ENCODE measurements at places on chromosomes 16 and 17.

GRCh38 chr16:12468552-12468951, 335.1 kb downstream of the CPPED1 start:
- no peak overlapping the region for H3K27ac ChIP-seq
- H3K36me3 ChIP-seq, result no peaks in the 10 kb centered on the region
- DNase-seq, result no peak

DNA sequence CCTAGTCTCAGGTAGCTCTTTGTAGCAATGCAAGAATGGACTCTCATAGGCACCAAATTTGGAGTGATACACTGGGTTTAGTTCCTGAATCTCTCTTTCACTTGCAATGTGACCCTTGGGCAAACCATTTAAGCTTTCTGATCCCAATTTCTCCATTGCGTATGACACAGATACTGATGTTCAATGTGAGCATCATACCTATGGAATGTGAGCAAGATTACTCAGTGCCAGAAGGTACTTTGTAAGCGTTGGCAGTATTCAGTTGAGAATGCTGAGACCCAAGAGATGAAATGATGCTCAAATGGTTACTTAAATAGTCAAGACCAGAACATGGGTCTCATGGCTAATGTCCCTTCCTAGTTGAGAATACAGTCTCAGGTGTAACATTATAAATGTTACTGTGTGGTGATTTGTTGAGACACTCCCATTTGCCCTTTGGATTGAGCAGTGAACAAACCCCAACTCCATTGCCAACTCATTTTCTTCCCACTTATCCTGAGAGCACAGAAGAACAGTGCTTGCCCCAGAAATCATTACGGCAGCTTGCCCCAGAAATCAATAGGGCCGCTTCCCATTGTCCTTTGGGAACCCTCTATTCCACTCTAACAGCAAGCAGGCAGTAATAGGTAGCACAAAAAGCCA, 134.1 kb downstream of the SOX9 start:
- no peak overlapping the region for H3K4me3 ChIP-seq
- no peak for DNase-seq
- no peaks in the 10 kb centered on the region for H3K4me1 ChIP-seq
- H3K27me3 ChIP-seq, result no peaks in the 10 kb centered on the region
- no peaks in the 10 kb centered on the region for H3K36me3 ChIP-seq
- H3K27ac ChIP-seq, result no peak overlapping the region

DNA sequence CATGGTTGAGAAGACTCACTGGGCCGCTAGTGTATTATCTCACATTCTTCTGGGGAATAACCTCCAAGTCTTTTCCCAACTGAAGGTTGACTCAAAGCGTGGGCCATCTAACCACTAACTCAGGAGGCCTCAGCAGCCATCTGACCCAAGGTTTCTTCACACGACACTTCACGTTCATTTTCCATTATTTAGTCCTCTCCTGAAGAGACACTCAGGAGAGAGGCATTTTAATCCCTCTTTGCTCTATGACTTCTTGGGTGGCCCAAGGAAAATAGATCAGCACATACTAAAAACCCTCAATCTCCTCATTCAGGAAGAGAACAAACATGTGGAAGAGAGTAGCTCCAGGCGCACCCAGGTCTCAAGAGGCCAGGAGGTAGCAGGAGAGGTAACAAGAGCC, 252.8 kb upstream of the FOXF1 start:
- DNase-seq, result no peak
- H3K36me3 ChIP-seq, result no peaks in the 10 kb centered on the region
- no peaks in the 10 kb centered on the region for H3K4me1 ChIP-seq

DNA sequence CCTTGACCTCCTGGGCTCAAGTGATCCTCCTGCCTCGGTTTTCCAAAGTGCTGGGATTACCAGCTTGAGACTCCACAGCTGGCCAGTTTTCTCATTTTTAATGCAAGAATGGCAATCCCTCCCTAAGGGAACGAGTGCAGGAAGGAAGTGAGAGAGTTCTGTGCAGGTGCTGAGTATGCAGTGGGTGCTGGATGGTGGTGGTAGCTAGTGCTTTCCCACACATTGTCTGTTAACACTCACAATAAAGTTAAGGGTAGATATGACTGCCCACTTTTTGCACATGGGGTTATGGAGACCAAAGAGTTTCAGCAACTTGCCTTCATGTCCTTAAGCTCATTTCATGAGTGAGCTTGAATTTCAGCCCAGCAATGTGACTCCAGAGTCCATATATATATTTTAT, 18.5 kb downstream of the RGS9 start:
- no peak for DNase-seq
- H3K27ac ChIP-seq, result no peak overlapping the region
- H3K36me3 ChIP-seq, result no peaks in the 10 kb centered on the region
- H3K27me3 ChIP-seq, result peaks cover 2% of the 10 kb centered on the region
- peaks cover 6% of the 10 kb centered on the region for H3K4me1 ChIP-seq

GRCh38 chr16:54508351-54508750, 221.8 kb upstream of the IRX3 start:
- DNase-seq, result no peak
- H3K4me1 ChIP-seq, result no peaks in the 10 kb centered on the region
- H3K4me3 ChIP-seq, result no peak overlapping the region
- no peak overlapping the region for H3K27ac ChIP-seq

- peaks cover 13% of the 10 kb centered on the region for H3K27me3 ChIP-seq
- H3K4me3 ChIP-seq, result no peak overlapping the region
- H3K4me1 ChIP-seq, result no peaks in the 10 kb centered on the region
- DNase-seq, result no peak
- no peak overlapping the region for H3K27ac ChIP-seq
- no peaks in the 10 kb centered on the region for H3K36me3 ChIP-seq
Measured at GRCh38 chr17:35299135-35299534, 56.3 kb downstream of the SLFN5 start.

GRCh38 chr16:1809281-1809801, 15.8 kb upstream of the IGFALS start:
- no peaks in the 10 kb centered on the region for H3K27me3 ChIP-seq
- H3K4me1 ChIP-seq, result no peaks in the 10 kb centered on the region
- DNase-seq, result no peak
- peaks cover 41% of the 10 kb centered on the region for H3K36me3 ChIP-seq

DNA sequence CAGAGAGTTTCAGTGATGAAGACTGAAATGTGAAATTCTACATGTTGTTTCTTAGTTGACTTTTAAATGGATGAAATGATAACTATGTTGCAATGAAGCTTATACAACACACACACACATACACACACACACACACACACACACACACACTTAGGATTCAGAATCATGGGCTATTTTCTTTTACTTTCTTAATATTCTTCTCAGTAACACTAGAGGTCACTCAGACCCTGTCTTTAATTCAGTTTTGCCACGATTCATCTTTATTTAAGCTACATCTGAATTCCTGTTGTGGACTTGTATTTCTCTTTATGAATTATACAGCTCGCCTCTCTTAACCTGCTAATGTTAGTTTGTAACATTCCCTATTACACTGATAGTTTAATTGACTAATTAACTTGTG, 109.6 kb upstream of the GOT2 start:
- peak; percentile 65 for DNase-seq
- no peaks in the 10 kb centered on the region for H3K27me3 ChIP-seq
- H3K36me3 ChIP-seq, result no peaks in the 10 kb centered on the region
- H3K4me1 ChIP-seq, result peaks cover 2% of the 10 kb centered on the region

DNA sequence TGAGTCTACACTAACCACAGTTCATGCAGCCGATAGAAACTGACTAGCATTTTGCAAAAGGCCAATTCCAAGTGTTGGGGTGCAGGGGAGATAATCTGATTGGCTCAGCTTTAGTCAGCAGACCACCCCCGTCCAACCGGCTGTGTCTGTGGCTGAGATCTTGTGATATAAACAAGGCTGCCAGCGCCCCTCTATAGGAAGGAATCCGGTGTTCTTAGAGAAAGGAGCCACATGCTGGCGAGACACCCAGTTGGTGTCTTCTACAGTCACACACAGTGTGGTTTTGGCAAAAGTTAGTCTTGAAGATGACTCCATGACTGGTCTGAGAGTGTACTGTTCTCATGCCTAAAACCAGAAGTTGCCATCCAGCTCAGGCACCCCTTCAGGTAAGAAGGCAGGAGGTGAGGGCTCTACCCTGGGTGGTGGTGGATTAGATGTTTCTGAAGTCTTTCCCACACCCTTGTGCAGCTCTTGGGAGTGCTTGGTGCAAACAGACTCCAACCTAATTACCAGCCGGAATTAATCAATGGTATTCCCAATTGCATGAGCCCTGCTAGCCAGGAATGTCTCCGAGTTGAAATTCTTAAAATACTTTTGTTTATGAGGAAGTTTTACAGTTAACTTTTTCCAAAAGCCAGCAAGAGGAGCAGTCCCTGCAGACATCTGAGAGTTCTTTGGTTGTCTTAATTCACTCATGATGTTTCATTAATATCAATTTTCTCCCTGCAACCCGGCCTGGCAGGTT, 172.3 kb upstream of the IRX6 start:
- no peak overlapping the region for H3K27ac ChIP-seq
- DNase-seq, result no peak
- H3K36me3 ChIP-seq, result no peaks in the 10 kb centered on the region
- H3K4me1 ChIP-seq, result no peaks in the 10 kb centered on the region

DNA sequence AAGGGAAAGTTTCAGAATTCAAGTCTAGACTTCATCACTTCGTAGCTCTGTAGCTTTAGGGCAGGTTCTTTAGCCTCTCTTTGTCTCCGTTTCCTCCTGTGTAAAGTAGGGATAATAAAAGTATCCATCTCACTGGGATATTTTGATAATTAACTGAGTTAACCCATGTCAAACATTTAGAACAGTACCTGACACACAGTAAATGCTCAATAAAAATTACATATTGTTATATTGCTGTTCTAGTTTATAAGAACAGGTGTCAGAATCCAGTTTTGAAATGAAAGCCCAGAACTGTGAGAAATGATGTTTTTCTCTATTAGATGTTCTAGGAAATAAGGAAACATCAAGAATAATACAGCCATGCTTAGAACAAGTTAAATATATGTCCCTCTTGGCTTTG, 4.3 kb downstream of the MOSMO start:
- H3K27ac ChIP-seq, result no peak overlapping the region
- H3K27me3 ChIP-seq, result no peaks in the 10 kb centered on the region
- no peaks in the 10 kb centered on the region for H3K36me3 ChIP-seq
- no peak for DNase-seq
- H3K4me3 ChIP-seq, result no peak overlapping the region

DNA sequence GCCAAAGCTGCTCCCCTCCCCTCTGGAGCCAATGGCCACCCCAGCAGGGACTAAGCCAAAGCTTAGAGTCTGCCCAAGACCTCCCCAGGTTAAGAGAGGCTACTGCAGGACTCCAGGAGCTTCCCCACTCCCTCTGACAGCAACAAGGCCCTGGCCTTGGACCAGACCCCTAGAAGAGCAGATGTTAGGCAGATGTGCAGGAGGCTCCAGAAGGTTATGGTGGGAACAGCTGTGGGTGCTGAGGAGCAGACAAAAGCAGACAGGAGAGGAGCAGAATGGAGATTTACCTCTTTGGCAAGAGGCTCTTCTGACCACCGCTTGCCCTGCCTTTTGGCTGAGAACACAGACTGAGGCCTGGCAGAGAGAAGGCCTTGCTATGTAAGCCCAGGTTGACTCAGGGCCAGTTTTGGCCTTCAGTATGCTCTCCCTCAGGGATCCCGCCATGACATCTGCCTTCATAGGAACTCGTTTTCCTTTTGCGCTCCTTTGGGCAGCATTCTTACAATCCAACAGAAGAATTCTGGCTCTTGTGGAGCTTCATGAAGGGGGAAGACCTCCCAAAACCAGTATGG, 113.0 kb downstream of the RBFOX3 start:
- H3K4me1 ChIP-seq, result no peaks in the 10 kb centered on the region
- H3K27me3 ChIP-seq, result no peaks in the 10 kb centered on the region
- no peak overlapping the region for H3K27ac ChIP-seq
- DNase-seq, result no peak

Measured in common myeloid progenitor, CD34-positive (primary cell).